ENCODE measurements at places on chromosomes 2 and 18.

GRCh38 chr2:120832296-120833070 is 96.8 kb downstream of the GLI2 start:
- DNase-seq = no peak

GRCh38 chr2:3449086-3449485 is 69.6 kb downstream of the TRAPPC12 start:
- no peak for DNase-seq

- DNase-seq = no peak
Observed at GRCh38 chr18:23922939-23923338, 91.6 kb upstream of the TTC39C start.

GRCh38 chr2:224775647-224776046 is 59.5 kb upstream of the CCDC195 start:
- no peak for DNase-seq

DNA sequence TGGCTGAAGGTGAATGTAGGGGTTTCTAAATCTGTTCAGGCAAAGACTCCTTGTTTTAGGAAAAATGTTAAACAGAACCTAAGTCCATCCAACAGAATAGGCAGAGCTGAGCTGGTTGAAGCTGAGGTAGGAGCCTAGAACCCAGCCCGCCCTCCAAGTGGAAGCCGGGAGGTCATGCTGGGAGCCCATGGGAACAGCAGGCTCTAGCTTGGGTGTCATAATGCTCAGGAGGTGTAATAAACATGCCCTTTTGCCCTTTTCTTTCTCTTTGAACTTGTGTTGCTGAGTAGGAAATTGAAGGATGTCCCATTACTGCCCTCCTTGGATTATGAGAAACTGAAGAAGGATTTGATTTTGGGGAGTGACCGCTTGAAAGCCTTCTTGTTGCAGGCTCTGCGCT is 60.3 kb downstream of the ARMC9 start:
- no peak for DNase-seq

DNA sequence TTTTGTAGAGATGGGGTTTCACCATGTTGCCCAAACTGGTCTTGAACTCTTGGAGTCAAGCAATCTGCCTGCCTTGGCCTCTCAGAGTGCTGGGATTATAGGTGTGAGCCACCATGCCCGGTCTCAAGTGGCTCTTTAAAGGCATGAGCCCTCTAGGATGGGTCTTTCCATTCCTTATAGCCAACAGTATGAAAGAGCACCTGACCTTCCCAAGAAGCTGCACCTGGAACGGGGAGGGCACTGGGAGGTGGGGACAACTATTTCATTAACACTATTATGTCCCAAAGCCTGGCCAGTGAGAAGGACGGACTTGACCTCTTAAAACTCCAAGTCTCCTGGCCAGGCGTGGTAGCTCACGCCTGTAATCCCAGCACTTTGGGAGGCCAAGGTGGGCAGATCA is 149.7 kb downstream of the ZFP36L2 start:
- DNase-seq = no peak

DNA sequence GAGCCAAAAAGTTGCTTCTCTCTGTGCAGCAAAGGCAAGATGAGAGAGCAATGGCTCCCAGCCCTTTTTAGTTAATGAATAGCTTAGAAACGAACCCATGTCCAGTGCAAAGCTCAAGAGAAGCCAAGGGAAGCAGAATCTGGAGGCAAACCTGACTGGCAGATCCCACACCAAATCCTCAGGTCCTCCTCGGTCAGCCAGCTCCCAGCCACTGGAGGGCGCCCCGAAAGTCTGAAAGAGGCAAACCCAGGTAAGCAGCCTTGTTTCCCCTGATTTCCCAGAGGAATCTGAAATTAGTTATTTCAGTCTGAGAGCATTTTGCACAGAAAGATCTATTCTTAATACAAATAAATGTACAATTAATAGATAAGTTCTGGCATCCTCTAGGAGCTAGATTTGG is 71.3 kb upstream of the PID1 start:
- DNase-seq = peak; percentile 53

GRCh38 chr2:85547089-85547858 is 8.3 kb downstream of the MAT2A start:
- DNase-seq = no peak

GRCh38 chr2:109368798-109369197 is 239.8 kb downstream of the SH3RF3 start:
- DNase-seq = no peak

- DNase-seq = no peak
Observed at GRCh38 chr18:1604751-1605150, 700.1 kb downstream of the ADCYAP1 start.

DNA sequence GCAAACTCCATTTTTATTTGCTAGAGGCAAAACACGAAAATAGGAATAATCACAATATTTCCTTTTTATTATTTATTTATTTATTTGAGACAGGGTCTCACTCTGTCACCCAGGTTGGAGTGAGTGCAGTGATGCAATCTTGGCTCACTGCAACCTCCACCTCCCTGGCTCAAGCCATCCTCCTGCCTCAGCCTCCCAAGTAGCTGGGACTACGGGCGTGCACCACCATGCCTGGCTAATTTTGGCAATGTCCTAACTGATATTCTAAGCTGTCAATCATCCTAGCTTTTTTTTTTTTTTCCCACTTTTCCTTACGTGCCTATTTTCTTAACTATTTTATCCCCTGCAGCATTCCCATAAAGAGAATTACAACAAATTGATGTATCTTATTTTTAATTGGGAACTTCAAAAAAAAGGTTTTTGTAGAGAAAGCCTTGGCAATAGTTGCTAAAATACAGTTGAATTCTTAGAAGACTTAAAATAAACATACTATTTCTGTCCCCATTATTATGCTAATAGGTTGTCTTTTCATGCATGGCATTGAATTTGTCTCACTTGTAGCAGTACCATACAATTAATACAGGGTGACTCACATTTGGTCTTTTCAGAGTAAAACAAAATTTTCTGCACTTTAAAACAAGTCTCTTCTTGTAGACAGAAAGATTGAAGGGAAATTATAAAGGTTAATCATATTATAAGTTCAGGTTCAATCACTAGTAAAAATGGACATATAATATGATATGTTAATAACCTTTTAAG is 153.5 kb downstream of the SLC39A10 start:
- DNase-seq = no peak

DNA sequence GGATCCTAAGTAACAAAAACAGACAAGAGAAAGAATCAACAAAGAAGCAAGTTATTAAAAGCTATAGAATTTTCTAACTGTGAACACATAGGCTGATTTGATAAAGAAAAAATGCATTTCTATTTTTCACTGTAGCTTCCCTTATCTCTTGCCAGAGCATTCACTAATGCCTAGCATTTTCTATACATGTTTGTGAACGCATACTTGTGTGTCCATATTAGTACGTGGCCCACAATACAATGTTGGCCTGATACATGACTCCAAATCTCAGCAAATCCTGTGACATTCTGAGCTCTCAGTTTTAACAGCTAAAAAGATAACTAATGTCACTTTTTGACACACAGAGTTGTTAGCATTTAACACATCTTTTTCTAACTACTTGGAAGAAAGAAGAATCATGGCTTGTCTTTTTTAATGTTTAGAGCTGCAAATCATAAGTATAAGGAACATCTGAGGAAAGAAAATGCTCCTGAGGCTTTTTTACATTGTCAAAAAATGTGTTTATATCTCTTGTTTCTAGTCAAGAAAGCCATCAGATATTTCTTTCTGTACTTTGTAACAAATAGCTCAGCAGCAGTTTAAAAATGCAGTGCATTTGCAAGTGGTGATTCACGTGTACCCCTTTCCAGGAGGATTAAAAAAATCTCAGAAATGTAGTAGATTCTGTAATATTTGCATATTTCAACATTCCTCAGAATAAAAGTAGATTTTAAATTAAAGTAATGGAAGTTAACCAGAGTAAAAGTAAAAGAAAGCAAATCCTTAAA is 1646.8 kb upstream of the TMEFF2 start:
- DNase-seq = peak; percentile 39

GRCh38 chr2:27080140-27080469 is 1.7 kb downstream of the EMILIN1 start:
- no peak for DNase-seq

DNA sequence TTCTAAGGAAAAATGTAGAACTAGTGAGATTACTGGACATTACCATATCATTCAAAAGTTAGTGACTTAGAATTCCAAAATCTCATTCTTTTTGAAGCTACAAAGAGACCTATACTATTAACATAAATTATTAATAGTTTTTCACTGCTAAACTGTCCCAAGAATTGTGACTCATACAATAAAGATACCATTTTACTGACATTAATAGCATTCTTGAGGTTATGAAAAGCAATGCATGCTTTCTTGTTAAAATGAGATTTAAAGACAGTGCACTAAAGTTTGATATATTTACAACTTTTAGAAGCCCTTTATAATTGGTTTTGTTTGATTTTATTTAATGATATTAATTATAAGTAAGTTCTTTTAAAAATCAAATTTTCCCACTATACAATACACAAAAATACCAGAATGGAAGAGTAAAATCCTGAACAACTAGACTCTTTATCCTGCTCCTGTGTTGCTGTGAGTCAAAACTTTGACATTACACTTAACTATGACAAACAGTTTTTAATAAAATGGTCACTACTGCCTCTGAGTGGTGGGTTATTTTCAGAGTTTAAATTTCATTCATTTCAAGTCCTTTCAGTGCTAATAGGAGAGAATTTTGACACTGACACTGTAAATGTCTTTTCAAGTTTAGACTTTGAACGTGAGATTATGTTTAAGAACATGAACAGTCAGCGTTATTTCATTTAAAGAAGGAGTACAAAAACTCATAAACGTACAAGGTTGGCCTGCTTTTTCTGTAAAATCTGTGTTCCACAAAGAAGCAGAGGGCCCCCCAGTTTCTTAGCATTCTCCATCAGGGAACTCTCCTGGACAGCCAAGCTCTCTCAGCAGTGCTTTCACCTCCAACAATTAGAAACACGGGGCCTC is 54.5 kb downstream of the FAM124B start:
- peak; percentile 11 for DNase-seq

- DNase-seq = peak; percentile 91
Observed at GRCh38 chr2:231545105-231545902, 15.1 kb upstream of the NMUR1 start.

GRCh38 chr2:159637988-159638501 is 21.7 kb upstream of the BAZ2B start:
- peak; percentile 95 for DNase-seq

DNA sequence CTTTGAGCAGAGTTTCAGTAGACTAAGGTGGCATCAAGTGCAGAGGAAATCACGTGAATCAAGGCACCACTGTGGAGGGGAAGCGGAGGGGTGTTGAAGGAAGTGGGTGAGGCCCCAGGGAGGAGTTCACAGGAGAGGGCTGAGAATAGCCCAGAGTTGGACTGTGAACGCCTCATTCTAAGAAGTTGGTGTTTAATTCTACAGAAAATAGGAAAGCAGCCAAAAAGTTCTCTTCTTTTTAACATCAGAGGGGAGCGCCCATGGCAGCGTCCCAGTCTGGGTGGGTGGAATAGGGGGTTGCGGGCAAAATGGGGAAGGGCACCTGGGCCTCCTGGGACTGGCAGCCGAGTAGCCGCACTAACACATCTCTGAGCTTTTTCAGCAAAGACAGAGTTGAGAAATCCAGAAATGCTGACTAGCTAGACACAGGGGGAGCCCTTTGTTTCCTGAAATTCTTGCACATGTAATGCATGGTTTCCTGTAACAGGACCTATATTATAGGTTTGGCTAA is 97.0 kb downstream of the NEB start:
- DNase-seq = no peak

- DNase-seq = peak; percentile 6
Observed at GRCh38 chr2:185628985-185629384, 109.6 kb upstream of the FSIP2 start.

DNA sequence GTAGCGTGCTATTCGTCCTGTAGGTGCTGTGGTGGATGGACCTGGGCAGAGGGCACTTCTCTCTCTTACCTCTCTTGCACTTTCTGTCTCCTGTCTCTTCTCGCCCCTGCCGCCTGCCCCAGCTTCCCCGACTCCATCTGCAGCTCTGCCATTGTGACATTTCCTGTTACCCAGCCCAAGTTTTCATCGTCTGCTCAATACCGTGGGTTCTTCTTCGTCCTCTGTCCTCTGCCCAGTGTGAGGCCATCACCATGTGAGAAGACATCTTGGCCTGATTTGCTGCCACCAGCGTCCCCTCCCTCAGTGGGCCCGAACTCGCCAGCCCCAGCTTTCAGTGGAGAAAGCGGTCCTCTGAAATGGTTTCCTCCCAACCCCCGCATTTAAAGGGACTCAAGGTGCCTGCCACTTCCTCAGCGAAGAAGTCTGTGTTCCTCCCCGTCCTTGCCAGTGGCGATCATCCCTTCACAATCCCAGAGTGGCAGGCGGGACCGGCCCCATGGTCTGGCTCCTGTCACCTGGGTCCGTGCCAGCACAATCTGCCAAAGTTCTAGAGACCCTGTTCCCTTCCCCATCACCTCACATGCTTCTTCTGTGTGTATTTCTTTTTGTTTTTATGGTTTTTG is 18.0 kb downstream of the TGOLN2 start:
- no peak for DNase-seq

- peak; percentile 63 for DNase-seq
Observed at GRCh38 chr2:228681426-228681825, 499.9 kb upstream of the SPHKAP start.

DNA sequence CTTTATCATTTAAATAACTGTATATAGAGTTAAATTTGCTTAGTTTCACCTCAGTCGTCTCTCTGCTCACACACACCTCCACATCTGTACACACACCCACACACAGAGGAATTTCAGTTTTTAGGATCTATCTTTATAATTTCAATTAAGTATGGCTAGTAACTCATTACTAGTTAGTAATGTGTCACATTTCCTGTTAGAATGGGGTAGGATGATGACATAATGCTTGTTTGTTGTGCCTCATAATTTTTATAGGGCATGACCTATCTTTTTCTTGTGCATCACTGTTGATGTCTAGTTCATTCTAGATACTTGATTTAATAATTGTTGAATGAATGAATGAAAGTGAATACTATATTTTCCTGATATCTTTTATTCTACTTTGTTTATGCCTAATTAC is 108.6 kb downstream of the AGPS start:
- DNase-seq = no peak

- no peak for DNase-seq
Observed at GRCh38 chr2:81437456-81438000, 1133.0 kb upstream of the LRRTM1 start.

DNA sequence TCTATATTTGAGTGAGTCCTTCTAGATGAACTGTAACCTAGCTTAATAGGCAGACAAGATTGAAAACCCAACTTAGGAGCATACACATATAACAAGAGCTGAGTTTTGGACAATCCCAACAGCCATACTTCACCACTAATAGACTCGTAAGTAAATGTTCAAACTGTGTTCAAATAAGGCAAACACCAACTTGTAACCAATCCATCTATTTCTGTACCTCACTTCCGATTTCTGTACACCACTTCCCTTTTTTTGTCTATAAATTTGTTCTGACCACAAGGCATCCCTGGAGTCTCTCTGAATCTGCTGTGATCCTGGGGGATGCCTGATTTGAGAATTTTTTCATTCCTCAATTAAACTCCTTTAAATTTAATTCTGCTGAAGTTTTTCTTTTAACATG is 1149.1 kb upstream of the NRXN1 start:
- no peak for DNase-seq

Measured in M059J (cell line).